ENCODE measurements at places on chromosomes 4 and X.
A peak's percentile ranks its signal among the peaks of the same experiment; 100 is the strongest.

GRCh38 chr4:105108971-105109370, 37.7 kb upstream of the TET2 start:
- H3K27ac ChIP-seq = no peak overlapping the region
- no peaks in the 10 kb centered on the region for H3K4me1 ChIP-seq
- H3K36me3 ChIP-seq = no peaks in the 10 kb centered on the region
- DNase-seq = no peak
- no peak overlapping the region for H3K4me3 ChIP-seq

DNA sequence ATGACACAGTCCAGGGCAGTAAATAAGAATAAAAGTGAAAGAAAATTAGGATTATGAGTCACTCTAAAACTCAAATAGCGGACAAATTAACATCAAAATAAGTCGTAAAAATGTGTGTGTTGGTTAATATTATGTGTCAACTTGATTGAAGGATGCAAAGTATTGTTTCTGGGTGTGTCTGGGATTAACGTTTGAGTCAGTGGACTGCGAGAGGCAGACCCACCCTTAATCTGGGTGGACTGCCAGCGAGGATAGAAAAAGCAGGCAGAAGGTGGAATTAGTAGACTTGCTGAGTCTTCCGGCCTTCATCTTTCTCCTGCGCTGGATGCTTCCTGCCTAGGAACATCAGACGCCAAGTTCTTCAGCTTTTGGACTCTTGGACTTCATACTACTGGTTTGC, 324.3 kb upstream of the PCDH10 start:
- no peaks in the 10 kb centered on the region for H3K4me1 ChIP-seq
- no peak overlapping the region for H3K4me3 ChIP-seq
- H3K27ac ChIP-seq = no peak overlapping the region
- no peaks in the 10 kb centered on the region for H3K27me3 ChIP-seq

- H3K27ac ChIP-seq = peak within 1 kb of the TSS; percentile 84
- peak; percentile 82 for DNase-seq
- H3K4me1 ChIP-seq = no peaks in the 10 kb centered on the region
- H3K36me3 ChIP-seq = peaks cover 18% of the 10 kb centered on the region
- H3K4me3 ChIP-seq = peak within 1 kb of the TSS; percentile 43
These were observed at the start of gene DNASE1L1 for GRCh38 chrX:154409222-154409871. Gene DNASE1L1, minus strand, starts transcription at chrX:154409254. Its CDS starts 3,686 bp downstream, at chrX:154405568.

GRCh38 chr4:2961811-2962441, 1.3 kb downstream of the NOP14 start:
- H3K27ac ChIP-seq = no peak overlapping the region
- peak; percentile 20 for DNase-seq
- peaks cover 8% of the 10 kb centered on the region for H3K4me1 ChIP-seq

GRCh38 chr4:53919535-53919934, 144.9 kb downstream of the CHIC2 start:
- DNase-seq = no peak

DNA sequence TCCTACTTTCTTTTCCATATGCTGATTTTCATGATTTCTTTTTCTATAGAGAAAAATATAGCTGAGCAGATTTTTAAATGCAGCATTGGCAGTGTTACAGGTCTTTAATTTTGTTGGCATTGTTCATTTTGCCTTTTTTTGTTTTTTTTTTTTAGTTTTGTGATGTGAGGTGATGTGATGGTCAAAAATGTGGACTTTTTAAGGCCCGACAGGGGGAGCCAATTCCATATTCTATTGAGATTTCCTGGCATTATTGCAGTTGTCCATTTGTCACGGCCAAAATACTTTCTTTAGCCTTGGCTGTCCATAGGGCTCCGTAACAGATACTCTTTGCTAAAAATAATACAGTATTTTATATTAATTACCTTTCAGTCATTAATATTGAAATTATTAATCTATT, 47.8 kb downstream of the SLIT2 start:
- no peak overlapping the region for H3K27ac ChIP-seq
- H3K4me1 ChIP-seq = no peaks in the 10 kb centered on the region
- H3K27me3 ChIP-seq = no peaks in the 10 kb centered on the region
- no peak overlapping the region for H3K4me3 ChIP-seq
- no peak for DNase-seq

DNA sequence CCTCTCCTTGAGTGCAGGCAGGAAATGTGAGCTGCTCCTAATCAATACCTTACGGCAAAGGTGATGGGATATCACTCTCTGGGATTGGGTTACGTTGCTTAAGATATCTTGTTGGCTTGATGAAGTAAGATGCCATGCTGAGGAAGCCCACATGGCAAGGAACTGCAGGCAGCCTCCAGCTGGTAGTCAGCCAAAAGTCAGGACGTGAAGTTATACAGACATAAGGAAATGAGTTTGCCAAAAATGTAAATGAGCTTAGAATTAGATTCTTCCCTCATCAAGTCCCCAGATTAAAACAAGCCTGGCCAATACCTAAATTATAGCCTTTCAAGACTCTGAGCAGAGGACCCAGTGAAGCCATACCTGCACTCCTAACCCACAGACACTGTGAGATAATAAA, 155.0 kb downstream of the QDPR start:
- no peak overlapping the region for H3K27ac ChIP-seq
- H3K27me3 ChIP-seq = no peaks in the 10 kb centered on the region
- DNase-seq = no peak
- H3K36me3 ChIP-seq = no peaks in the 10 kb centered on the region

DNA sequence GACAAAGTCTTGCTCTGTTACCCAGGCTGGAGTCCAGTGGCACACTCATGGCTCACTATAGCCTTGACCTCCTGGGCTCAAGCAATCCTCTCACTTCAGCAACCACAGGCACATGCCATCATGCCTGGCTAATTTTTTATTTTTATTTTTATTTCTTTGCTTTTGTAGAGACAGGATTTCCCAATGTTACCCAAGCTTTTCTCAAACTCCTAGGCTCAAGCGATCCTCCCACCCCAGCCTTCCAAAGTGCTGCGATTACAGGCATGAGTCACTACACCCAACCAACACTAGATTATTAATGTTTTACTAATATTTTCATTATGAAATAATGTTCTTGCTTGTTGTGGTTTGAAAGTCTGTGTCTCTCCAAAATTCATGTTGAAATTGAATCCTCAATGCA, 5.2 kb upstream of the ACTRT1 start:
- no peak for DNase-seq
- no peak overlapping the region for H3K27ac ChIP-seq
- no peaks in the 10 kb centered on the region for H3K27me3 ChIP-seq

GRCh38 chrX:8323356-8323755, 141.3 kb upstream of the VCX3B start:
- no peak overlapping the region for H3K27ac ChIP-seq
- H3K27me3 ChIP-seq = no peaks in the 10 kb centered on the region
- no peak overlapping the region for H3K4me3 ChIP-seq
- H3K36me3 ChIP-seq = no peaks in the 10 kb centered on the region

DNA sequence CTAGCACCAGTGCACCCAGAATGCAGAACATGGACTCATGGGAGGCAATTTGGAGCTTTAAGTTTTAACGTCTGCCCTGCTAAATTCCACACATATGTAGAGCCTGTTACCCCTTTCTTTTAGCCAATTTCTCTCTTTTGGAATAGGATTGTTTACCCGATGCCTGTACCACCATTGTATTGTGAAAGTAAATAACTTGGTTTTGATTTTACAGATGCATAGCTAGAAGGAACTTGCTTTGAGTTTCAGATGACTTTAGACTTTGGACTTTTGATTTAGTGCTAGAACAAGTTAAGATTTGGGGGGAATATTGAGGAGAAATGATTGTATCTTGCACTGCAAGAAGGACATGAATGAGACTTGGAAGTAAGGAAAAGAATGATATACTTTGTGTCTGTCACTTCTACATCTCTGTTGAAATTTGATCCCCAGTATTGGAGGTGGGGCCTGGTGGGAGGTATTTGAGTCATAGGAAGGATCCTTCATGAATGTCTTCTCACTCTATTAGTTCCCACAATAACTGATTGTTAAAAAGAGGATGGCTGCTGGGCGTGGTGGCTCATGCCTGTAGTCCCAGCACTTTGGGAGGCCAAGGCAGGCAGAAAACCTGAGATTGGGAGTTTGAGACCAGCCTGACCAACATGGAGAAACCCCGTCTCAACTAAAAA, 794.8 kb upstream of the LCORL start:
- no peak for DNase-seq
- no peaks in the 10 kb centered on the region for H3K36me3 ChIP-seq
- no peaks in the 10 kb centered on the region for H3K4me1 ChIP-seq
- no peak overlapping the region for H3K4me3 ChIP-seq

GRCh38 chr4:156794863-156795262, 176.7 kb downstream of the PDGFC start:
- no peak overlapping the region for H3K4me3 ChIP-seq
- no peak for DNase-seq
- no peaks in the 10 kb centered on the region for H3K36me3 ChIP-seq
- no peak overlapping the region for H3K27ac ChIP-seq
- H3K4me1 ChIP-seq = no peaks in the 10 kb centered on the region

DNA sequence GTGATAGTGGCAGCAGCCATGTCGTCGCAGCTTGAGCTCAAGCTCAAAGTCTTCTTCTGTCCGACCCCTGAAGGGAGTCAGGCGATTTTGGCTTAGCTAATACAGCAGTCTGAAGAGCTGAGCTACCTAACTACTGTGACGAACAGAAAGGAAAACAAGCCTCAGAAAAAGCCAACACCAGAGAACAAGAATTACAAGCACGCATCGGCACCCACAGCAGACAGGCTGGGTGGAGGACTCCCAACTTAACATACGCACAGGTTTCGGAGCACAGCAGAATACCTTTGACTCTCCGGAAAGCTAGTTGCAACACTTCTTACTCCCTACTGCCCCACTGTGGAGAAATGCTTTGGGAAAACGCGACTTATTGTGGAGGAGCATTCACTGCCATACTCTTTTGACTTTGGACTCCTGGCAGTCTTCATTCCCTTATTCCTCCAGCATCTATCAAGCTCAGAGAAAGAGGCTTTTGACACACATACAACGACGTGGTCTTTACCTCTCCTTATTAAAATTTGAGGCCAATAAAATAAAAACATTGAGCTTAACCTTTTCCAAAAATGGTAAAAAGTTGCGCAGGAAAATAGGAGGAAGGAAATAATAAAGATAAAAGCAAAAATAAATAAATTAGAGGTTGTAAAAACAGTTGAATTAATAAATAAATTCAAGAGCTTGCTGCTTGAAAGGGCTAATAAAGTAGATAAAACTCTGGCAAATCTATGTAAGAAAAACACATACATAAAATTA, 41.3 kb upstream of the GPC3 start:
- H3K27me3 ChIP-seq = peaks cover 2% of the 10 kb centered on the region
- DNase-seq = peak; percentile 79
- no peaks in the 10 kb centered on the region for H3K36me3 ChIP-seq
- no peaks in the 10 kb centered on the region for H3K4me1 ChIP-seq
- no peak overlapping the region for H3K27ac ChIP-seq

DNA sequence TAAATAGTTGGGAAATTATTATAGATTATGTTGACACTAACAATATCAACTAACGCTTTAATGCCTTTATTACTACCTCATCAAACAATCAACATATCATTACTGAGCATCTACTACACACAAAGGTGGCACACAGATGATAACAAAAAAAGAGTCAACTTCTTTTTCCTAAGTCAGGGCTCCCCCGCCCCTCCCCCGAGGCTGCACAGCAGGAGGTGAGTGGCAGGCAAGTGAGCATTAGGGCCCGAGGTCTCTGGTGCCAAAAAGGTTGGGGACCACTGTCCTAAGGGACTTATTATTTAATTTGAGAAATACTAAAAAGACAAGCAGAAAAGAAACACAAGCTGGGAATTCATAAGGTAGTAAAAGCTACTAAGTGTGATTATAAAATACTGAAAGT, 50.3 kb upstream of the MCF2 start:
- no peak overlapping the region for H3K27ac ChIP-seq
- no peaks in the 10 kb centered on the region for H3K27me3 ChIP-seq
- no peak for DNase-seq

DNA sequence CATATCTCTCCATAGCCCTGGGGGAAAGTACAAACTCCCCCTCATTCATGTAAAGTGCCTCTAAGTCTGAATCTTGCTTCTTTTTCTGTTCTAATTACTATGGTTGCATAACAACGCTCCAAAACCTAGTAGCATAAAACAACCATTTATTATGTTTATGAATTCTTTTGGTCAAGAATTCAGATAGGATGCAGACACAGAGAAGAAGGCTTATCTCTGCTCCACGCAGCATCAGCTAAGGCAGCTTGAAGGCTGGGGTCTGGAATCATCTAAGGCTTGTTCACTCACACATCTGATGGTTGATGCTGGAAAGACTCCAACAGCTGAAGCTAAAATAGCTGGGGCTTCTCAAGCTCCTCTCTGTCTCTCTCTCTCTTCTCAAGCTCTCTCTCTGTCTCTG, 564.5 kb downstream of the ZNF674 start:
- no peak for DNase-seq
- no peak overlapping the region for H3K27ac ChIP-seq
- no peaks in the 10 kb centered on the region for H3K4me1 ChIP-seq
- no peaks in the 10 kb centered on the region for H3K27me3 ChIP-seq
- H3K4me3 ChIP-seq = no peak overlapping the region
- H3K36me3 ChIP-seq = no peaks in the 10 kb centered on the region

- H3K36me3 ChIP-seq = no peaks in the 10 kb centered on the region
- peak; percentile 68 for DNase-seq
- H3K27ac ChIP-seq = peak overlapping the region; percentile 65
- H3K27me3 ChIP-seq = no peaks in the 10 kb centered on the region
- H3K4me1 ChIP-seq = no peaks in the 10 kb centered on the region
- H3K4me3 ChIP-seq = peak overlapping the region; percentile 54
These were observed 795 bp upstream of the SH3KBP1 start for GRCh38 chrX:19887911-19888879.

DNA sequence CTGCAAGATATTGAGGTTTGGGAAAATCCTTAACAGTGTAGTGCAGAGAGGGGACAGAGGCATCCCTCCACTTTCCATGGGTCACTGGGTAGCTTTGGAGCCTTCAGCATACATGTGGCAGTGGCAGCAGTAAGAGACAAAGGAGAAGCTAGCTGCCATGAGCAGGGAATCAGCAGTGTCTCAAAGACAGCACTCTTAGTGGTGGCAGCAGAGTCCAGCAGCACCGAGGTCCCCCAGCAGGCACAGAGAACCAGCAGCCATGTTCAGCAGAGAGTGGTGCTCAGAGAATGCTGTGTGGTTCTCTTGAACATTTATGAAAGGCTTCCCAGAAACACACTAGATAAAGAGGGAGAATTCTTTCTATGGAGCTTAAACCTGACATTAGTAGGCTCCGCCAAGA, 308.5 kb downstream of the CENPC start:
- H3K27ac ChIP-seq = no peak overlapping the region
- DNase-seq = no peak
- no peak overlapping the region for H3K4me3 ChIP-seq
- no peaks in the 10 kb centered on the region for H3K4me1 ChIP-seq
- no peaks in the 10 kb centered on the region for H3K27me3 ChIP-seq

- H3K4me3 ChIP-seq = no peak overlapping the region
- H3K4me1 ChIP-seq = no peaks in the 10 kb centered on the region
- peak overlapping the region; percentile 15 for H3K27ac ChIP-seq
- peaks cover 41% of the 10 kb centered on the region for H3K36me3 ChIP-seq
- DNase-seq = peak; percentile 56
These were observed 15.9 kb downstream of the PCGF3 start for GRCh38 chr4:721261-722168.

- H3K27me3 ChIP-seq = no peaks in the 10 kb centered on the region
- H3K27ac ChIP-seq = peak overlapping the region; percentile 80
- H3K36me3 ChIP-seq = no peaks in the 10 kb centered on the region
- DNase-seq = peak; percentile 57
- no peaks in the 10 kb centered on the region for H3K4me1 ChIP-seq
These were observed 9.6 kb upstream of the MRPL1 start for GRCh38 chr4:77852892-77853495.
